CD4-positive, alpha-beta T cell treated with Interleukin-17A for 4 hours (primary cell): ENCODE measurements at places on chromosomes 2 and 18.

- DNase-seq = no peak
Measured at GRCh38 chr2:232889876-232890401, 19.9 kb downstream of the SNORC start.

DNA sequence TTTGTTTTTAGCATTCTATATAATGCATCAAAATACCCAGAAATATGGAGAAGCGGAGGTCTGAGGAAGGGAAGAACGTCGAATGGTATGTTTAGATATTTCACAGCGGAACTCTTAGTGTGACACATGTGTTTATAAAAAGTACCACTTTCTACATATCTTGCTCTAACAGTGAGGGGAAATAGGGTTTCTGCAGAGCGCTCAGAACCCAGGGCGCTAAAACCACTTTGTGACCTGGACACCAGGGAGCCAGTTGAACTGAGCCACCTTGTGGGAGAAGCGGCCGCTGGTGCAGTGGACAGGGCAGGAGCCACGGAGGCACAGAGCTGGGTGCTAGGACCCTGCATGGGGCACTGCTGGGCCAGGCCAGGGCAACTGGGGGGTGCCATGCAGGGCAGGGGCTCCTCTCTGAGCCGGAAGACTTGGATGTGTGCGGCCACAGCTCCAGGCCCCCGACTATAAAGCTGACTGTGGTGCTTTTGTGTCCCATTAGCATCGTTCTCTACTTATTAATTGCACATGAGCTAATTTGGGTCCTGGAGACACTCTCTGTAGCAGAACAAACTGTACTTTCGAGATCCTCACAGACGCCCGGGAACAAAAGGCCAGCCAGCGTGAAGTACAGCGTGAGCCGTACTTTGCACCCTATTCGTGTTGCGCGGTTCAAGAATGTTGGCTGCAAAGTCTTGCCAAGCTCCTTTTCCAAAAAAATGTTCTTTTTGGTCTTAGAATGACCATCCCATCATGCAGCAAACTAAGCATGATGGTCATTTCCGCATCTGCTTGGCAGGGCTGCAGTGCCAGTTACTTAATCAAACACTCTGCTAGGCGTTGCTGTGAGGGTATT is 151.9 kb upstream of the ALKAL2 start:
- DNase-seq = no peak

DNA sequence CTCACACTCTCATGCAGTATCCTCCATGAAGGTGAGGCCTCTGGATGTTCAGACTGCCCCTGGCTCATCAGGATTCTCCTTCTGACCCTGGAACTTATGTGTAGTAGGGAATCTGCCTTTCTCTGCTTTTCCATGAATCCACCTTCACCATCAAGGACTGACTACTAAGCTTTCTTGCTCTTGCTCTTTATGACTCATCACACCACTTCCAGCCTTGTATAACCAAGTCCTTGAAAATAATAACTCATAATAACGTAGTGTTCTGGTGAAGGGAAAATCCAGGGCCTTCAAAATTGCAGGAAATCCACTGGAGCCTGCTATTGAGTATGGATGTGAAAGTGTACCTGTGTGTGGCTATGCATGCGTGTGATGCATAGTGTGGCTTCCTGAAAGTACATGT is 11.3 kb upstream of the KCNS3 start:
- no peak for DNase-seq

- no peak for DNase-seq
Measured at GRCh38 chr2:113127646-113128570, 510 bp downstream of the IL1RN start.
